ENCODE measurements at places on chromosomes 16 and 17.

- DNase-seq = no peak
These were observed 441.0 kb downstream of the XYLT1 start for GRCh38 chr16:17029602-17030350.

DNA sequence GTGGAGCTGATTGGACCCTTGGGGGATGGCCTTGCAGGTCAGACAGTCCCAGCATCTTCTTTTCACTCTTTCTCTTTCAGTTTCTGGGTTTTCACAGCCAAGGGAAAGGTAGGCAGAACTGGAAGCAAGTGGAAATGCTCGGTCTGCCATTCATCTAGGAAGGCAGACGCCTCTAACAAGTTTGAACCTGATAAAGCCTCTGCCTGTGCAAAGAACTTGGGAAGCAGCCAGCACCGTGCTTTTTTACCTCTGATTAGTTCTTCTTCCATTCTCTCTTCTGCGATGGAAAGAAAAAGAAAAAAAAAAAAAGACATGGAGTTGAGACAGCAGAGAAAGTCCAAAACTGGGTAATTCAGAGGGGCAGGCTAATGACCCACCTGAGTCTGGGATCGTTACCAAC lies 997.8 kb upstream of the EEF2KMT start:
- DNase-seq = no peak

GRCh38 chr16:87057951-87058560 lies 259.1 kb downstream of the C16orf95 start:
- DNase-seq = no peak

- no peak for DNase-seq
These were observed 239.2 kb upstream of the AXIN2 start for GRCh38 chr17:65800655-65801054.

GRCh38 chr17:80452173-80452915 lies 24.1 kb downstream of the NPTX1 start:
- DNase-seq = no peak

DNA sequence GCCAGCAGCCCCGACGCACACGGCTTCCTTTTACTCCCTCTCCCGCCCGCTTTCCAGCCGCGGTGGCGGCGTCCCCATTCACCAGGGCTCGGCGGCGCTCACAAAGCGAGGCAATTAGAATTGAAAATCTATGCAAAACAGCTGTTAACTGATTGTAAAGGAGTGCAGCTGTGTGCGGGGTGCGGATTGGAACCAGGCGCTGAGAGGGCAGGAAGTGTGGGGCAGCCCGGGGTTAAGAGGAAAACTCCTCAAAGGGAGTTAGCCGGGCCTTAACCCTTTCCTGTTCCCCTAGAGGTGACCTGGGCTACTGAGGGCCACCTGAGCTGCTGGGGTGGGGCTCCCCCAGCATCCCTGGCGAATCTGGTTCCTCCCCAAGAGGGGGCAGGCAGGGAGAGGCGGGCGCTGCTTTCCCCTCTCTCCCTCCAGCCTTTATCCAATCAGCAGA lies 5.8 kb upstream of the GSE1 start:
- DNase-seq = no peak

DNA sequence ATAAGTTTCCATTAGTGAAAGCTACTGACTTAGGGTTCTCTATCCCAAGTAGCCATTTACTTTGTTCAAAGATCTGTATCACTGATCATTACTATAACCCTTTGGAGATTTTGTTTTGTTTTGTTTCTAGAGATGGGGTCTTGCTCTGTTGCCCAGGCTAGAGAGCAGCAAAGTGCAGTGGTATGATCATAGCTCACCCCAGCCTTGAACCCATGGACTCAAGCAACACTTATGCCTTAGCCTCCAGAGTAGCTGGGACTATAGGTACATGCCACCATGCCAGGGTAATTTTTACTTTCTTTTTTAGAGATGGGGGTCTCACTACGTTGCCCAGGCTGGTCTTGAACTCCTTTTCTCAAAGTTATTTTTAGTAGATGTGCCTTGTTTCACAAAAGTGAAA lies 154.7 kb downstream of the KCNJ2 start:
- DNase-seq = no peak

DNA sequence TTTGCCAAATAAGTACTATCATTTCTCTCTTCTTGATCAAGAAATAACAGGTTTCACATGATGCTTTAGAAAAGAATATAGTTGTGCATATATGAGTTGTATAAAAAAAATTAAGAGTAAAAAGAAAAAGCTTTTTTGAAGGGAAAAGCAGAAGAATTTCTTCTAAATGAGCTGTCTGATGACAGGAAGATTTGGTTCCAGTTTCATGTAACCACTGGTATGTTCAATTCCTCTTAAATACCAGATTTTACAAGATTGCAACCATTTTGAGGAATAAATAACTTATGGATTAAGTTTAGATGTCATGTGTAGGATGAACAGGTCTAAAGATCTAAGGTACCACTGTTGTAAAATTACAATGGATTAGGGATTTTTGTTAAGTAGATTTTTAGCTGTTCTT lies 45.0 kb downstream of the VMP1 start:
- DNase-seq = no peak

Data from activated CD8-positive, alpha-beta memory T cell treated with anti-CD3 and anti-CD28 coated beads for 1 hour (primary cell).